Occipital lobe (tissue), 3 donors: ENCODE measurements at places on chromosomes 16 and 17. TPM values are rescaled to one million over a fixed set of nuclear protein-coding genes. Genes with fewer than 3 reads are reported as not detected.

- DNase-seq = no peak
These were observed 373.7 kb downstream of the HAPSTR1 start for GRCh38 chr16:9465161-9465560.

DNA sequence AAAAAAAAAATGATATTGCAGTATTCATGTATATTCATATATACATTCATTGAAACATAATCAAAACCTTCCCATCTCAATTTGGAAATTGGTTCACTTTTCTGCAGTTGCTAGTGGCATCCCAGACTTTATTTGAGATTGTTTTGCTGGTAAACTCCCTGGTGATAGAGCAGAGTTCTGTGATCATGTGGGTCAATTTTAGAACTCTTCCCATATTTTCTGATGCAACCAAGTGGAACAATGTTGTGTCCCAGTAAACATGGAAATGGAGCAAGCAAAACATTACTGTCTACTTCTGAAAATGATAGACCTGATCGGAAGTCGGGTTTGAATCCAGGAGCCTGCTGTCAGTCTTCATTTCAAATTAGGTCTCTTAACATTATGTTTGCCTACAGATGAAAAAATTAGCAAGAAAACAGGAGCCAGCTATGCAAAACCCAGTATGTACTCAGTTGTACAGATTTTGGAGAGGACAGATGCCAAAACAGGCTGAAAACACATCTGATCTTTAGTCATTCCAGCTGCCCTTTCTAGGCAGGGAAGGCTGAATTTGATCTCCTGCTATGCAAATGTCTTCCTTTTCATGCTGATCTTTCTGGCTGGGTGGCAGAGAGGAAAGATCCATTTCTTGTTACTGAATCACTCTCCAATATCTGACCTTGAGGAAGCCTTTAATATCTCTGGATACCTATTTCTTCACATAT lies 786.6 kb upstream of the SOX9 start:
- no peak for DNase-seq

DNA sequence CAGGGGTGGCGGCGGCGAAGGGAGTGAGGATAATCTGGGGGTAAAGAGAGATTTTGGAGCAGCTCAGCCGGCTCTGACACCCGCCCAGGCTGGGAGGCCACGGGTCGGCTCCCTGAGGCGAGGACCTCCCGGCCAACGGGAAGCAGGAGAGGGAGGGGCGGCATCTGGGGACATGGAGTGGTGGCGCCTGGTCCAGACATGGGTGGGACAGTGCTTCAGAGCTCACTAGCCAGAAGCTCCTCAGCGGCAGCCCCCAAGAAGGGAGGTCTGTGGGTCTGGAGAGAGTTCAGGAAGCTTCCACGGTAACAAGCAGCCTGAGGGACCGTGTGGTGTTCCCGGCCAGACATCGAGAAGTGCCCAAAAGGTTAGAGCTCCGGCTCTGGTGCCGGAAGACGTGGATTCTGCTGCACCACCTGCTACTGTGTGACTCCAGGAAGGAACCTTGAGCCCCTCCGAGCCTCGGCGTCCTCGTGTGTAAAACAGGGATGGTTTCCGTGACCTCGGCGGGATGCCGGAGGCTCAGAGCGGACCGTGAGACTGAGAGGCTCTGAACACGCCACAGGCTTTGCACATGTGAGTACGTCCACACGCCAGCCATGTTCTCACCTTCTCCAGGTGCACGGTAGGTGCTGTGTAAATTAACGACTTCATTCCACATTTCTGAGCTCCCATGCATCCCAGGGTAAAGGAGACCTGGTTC lies 56.9 kb downstream of the TIMM22 start:
- DNase-seq = no peak

GRCh38 chr16:86519649-86520316 lies 9.5 kb downstream of the FOXF1 start:
- no peak for DNase-seq

DNA sequence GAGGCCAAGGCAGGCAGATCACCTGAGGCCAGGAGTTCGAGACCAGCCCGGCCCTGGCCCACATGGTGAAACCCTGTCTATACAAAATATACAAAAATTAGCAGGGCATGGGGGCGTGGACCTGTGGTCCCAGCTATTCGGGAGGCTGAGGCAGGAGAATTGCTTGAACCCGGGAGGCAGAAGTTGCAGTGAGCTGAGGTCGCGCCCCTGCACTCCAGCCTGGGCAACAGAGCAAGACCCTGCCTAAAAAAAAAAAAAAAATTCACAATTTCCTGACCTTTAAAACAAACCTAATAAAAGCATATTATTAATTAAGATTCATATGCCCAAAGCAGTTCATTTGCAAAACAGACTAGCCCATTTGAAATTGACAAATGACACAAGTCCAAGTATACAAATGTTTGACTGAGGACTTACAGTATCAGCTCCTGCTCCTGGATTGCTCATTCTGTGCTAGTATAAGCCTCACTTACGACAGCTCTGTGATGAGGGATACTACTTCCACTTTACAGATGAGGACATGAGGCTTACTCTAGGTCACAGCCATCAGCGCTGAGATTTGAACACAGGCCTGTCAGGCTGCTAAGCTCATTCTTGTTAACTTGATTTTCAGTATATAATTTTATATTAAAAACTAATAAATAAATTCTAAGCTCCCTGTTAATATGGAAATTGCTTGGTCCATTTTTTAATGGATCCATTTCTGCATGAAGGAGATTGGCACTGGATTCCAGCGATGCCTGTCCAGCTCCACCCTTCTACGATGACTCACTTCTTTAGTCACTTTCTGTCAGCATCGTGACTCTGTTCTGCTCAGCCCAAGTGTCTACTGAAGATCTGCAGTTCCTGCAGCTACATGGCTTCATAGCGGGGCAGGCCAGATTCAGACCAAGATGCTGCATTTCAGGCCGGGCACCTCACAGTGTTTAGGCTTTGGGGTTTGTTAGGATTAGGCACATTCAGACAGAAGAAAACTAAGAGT lies 88.2 kb downstream of the WDR59 start:
- DNase-seq = peak; percentile 7

- peak; percentile 66 for DNase-seq
These were observed at the start of gene CACNG3 for GRCh38 chr16:24255456-24256371. TSS of gene CACNG3 (plus strand) at chr16:24256335. CDS start at chr16:24256755, 420 bp downstream.

- no peak for DNase-seq
These were observed 4.3 kb upstream of the MBTPS1 start for GRCh38 chr16:84121007-84121406.

DNA sequence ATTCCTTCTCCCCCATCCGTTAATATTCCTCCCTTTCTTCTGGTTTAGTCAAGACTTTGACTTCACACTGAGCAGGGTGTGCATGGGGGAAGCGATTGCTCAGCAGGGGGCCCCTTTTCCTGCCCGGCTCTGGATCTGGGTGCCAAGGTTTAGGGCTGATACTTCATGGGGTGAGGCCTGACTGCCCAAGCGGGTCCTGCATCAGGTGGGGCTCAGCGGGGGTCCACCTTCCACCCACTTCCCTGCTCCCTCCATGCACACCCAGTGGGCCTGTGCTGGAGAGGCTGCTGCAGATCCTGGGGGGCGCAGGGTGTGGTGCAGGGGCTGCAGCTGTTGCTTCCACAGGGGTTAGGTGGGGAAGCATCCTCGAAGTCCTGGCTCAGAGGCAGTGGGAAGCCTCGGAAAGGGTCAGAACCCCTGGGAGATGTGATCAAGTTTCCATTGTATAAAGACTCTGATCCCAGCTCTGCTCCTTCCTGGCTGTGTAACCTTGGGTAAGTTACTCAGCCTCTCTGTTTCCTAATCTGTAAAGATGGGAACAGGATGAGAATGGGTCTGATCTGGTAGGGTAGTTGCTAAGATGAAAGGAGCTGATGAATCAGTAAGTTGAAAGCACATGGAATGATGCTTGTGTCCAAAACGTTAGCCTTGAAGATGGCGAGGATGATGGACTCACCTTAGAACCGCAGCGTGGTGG lies 53.3 kb downstream of the MGAT5B start:
- no peak for DNase-seq

GRCh38 chr16:21263640-21264570 lies 14.2 kb downstream of the CRYM start:
- DNase-seq = no peak

- DNase-seq = no peak
These were observed 13.8 kb downstream of the MVP start for GRCh38 chr16:29834079-29834478.

DNA sequence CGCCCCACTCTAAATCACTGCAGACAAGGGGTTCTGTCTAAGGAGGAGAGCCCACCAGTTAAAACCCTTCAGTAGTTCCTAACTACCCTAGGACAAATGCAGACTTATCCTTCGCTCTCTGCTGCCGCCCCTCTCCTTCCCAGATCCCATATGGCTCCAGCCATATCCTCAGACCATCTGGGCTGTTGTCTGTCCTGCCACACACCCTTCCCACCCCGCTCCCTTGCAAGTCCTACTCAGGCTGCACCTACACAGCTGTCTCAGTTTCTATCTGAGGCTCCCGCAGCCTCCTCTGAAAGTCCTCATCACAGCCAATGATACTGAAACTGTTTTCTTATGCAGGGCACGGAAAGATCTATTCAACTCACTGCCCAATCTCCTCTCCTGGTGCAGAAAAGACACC lies 720 bp upstream of the BCKDK start:
- no peak for DNase-seq

DNA sequence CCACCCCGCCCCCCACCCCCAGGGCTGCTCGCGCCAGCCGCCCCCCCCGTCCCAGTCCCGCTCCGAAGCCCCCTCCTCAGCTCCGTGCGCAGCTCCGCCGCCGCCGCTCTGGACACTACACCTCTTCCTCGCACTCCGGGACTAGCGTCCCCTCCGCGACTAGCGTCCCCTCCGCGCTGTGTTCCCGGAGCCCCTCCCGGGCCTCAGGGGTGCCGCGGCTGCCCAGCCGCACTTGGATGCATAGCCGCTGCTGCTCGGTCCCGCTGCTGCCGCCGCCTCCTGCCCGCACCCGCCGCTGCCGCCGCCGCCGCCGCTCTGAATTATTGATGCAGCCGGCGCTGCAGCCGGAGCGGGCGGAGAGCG lies at the start of gene CBLN1:
CBLN1 (minus strand) TSS at position 359 of the 363 bp plus-strand sequence. CDS start 373 bp downstream, outside the sequence.
- DNase-seq = no peak

DNA sequence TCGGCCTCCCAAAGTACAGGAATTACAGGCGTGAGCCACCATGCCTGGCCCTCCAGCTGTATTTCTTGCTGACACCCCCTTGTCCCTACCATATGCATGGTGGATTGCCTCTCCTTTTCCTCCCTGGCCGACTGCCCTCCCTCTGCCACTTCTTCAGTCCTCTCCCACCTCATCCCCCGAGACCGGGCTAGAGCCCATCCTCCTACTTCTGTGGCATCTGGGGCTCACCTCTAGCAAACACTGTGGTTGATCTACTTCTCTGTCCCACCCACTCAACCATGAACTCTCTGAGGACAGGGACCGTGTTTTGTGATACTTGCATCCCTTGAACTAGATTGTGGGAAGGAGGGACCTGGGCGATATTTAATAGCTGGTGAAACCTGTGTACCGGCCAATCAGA lies 7.5 kb upstream of the AXIN2 start:
- no peak for DNase-seq

DNA sequence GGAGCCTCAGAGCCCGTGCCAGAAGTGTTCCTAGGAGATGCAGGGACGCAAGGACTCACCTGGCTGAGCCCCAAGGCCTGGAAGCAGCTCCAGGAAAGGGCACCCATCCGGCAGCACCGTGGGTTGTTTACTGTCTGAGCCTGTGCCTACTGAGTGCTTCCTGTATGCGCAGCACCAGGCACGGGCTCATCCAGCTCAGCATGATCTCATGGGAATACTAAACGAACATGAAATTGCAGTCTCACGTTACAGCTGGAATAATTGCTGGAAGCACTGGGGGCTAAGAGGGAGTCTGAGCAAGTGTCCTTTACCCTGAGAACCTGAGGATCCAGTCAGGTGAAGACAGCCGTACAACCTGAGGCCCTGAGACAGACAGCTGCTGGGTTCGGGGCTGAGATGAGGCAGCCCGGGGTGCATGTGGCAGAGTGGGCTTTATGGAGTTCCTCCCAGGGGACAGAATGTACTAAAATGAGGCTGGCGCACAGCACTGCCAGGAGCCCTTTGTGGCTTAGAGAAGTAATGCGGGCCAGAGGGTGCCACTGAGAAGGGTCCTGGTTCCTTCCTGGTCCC lies 5.4 kb downstream of the CTRL start:
- peak; percentile 43 for DNase-seq

- DNase-seq = no peak
These were observed 236.7 kb downstream of the ENGASE start for GRCh38 chr17:79311373-79311772.

GRCh38 chr16:68999114-68999513 lies 106.3 kb upstream of the HAS3 start:
- no peak for DNase-seq

DNA sequence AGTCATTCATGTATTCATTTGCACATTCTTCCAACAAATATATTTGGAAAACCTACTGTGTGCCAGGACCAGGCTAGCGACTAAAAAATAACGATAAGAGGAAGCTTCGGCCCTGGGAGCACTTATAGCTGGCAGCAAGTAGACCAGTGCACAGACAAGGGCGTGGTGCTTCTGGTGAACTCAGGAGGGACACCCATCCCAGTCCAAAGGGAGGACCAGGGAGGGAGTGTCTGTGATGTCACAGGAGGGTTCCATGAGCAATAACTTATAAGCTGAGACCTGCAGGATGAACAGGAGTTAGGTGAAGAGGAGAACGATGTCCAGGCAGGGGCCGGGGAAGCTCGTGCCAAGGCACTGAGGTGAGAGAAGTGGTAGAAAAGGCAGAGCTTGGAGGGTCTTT lies 17.4 kb upstream of the PHOSPHO1 start:
- no peak for DNase-seq

DNA sequence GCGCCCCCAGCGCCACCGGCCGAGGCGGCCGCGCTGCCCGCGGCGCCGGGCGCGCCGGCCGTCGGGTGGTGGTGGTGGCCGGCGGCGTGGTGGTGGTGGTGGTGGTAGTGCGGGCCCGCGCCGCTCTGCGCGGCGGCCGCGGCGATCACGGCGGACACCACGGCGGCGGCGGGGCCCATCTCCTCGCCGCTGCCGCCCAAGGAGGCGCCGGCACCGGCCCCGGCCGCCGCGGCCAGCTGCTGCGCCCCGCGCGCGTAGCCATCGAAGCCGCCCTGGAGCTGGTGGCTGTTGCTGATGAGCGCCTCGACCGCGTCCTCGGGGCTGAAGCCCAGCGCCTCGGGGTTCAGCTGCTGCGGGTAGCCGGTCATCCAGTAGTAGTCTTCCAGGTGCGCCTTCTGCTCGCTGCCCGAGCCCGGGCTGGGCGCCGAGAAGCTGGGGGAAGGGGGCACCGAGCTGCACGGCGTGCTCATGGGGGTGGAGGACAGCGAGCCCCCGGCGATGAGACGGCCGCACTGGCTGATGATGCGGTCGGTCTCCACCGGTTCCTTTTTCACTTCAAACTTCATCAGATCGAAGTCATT lies 1.2 kb downstream of the MAF start:
- DNase-seq = no peak

The SCIMP gene
- 0.16 TPM for total RNA-seq

The ADORA2B gene
- total RNA-seq = 3.6 TPM

The PRSS21 gene
- total RNA-seq = not detected

The CLDN7 gene
- 0.16 TPM for total RNA-seq

The CFAP97D1 gene
- total RNA-seq = not detected

The CHD9 gene
- total RNA-seq = 233 TPM

The KRTAP2-3 gene
- not detected for total RNA-seq

The SGSM2 gene
- total RNA-seq = 63.5 TPM

The C16orf92 gene
- not detected for total RNA-seq
